ENCODE measurements at places on chromosomes 2 and 18.

GRCh38 chr2:98800330-98801064 lies 69.6 kb upstream of the MGAT4A start:
- DNase-seq, result no peak

GRCh38 chr2:172200495-172201085 lies 97.9 kb upstream of the DLX2 start:
- peak; percentile 25 for DNase-seq

- DNase-seq, result peak; percentile 77
These were observed 209.4 kb upstream of the TRIB2 start for GRCh38 chr2:12507295-12507694.

DNA sequence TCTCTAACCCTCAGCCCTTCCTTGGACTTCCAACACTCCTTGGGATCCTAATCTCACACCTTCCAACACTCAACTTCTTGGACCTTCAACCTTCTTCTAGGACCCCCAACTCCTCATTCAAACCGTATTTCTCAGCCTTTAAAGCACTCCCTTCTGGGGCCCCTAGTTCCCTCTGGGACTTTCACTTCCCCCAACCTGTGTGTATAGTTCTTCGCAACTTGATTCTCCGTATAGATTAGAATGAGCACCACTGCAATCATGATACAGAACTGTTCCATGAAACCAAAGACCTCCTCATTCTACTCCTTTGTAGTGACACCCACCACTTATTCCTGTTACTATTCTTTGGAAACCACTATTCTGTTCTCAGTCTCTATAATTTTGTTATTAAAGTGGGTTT lies 62.0 kb upstream of the NFU1 start:
- DNase-seq, result no peak

DNA sequence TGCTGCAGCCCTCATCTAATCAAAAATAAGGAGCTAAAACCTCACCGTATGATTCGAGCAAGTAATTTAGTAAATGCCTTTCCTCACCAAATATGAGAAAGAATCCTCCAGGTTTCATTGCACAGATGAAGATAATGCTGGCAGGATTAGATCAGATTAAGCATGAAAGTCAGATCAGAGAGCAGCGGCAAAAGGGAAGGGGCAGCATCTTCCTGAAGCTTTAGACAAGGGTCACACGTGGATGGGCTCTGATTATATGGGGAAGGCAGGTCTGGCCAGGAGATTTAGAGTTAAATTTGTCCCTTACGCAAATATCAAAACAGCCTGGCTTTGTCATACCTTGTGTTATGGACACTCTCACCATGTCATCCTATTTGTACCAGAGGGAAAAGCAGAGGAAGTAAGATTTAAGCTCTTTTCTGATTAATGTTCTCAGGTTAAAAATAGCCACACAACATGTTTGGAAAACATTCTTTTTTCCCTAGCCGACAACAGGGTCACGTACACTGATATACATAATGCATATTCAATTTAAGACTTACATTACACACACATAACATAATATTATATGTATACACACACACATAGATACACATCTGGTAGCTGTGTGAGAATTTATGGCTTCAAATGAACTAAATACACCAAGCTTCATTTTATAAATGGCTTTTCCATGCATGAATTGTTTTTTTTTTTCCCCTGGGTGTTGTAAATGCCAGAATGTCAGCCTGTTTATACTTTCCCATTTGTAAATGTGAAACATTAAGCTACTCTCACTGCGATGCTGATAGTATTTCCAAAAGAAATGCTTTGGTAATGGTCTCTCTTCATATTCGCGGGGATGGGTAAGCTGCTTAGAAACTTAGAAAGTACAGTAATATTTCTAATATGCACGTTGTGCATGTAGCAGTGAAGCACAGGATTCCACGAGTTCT lies 196.3 kb upstream of the SIX3 start:
- DNase-seq, result no peak

GRCh38 chr2:109406301-109406700 lies 207.5 kb downstream of the SEPTIN10 start:
- DNase-seq, result no peak

- no peak for DNase-seq
These were observed 60.5 kb downstream of the MAP4K4 start for GRCh38 chr2:101758001-101758400.
